ENCODE measurements at places on chromosomes 1 and 21.

GRCh38 chr1:69459244-69459643 is 108.5 kb upstream of the LRRC7 start:
- no peak for DNase-seq

DNA sequence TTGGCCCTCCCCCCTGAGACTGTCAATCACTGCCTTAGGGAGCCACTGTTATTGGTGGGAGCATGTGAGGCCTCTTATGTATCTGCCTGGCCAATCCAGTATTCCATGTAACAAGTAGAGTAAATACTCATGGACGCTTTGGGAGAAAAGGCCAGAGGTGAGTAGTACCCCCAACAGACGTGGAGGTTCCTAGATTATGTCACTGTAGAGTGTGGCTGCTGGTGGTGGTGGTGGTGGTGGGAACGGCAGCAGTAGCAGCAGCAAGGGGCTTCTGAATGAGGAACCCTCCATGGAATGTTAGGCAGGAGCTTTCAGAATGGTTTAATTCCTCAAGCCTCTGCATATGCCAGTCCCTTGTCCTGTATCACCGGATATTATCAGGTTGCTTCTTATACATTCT is 118.5 kb downstream of the UCK2 start:
- no peak for DNase-seq

GRCh38 chr1:40029608-40030007 is 10.9 kb upstream of the CAP1 start:
- DNase-seq, result no peak

DNA sequence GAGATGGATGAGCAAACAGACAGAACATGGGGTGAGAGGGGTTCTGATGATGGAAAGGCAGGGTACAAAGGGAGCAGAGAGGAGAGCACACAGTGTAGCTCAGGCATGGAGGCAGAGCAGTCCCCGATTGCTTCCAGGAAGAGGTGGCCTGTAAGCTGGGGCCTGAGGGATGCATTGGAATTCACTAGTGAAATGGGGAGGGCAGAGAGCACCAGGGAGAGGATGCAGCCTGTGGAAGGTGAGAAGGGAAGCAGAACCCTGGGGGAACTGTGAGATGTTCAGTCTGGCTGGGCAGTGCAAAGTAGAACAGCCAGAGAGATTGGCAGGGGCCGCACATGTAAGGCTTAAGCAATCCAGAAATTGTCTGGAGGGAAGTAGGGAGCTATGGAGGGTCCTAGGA is 12.2 kb downstream of the ZNF362 start:
- DNase-seq, result no peak

DNA sequence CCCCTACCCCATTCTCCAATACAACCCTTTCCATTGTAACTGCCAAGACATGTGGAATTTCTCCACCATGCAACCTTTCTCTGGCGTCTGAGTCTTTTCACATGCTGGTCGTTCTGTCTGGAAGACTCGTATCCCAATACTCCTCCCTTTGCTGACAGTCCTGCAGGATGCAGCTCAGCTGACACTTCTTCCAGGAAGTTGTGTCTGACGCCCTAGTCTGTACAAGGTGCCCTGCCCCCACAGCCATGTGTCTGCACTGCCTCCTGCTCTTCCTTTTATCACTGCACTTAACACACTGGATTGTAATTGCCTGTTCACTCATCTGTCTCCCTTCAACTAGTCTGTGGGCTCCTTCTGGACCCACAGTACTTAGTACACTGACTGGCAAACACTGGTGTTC is 188.0 kb downstream of the LMX1A start:
- DNase-seq, result no peak

- no peak for DNase-seq
Measured at GRCh38 chr21:25186273-25186672, 421.0 kb downstream of the MRPL39 start.

GRCh38 chr1:14149431-14149830 is 449.1 kb upstream of the KAZN start:
- DNase-seq, result peak; percentile 31
